ENCODE measurements at places on chromosomes 2 and 18.

DNA sequence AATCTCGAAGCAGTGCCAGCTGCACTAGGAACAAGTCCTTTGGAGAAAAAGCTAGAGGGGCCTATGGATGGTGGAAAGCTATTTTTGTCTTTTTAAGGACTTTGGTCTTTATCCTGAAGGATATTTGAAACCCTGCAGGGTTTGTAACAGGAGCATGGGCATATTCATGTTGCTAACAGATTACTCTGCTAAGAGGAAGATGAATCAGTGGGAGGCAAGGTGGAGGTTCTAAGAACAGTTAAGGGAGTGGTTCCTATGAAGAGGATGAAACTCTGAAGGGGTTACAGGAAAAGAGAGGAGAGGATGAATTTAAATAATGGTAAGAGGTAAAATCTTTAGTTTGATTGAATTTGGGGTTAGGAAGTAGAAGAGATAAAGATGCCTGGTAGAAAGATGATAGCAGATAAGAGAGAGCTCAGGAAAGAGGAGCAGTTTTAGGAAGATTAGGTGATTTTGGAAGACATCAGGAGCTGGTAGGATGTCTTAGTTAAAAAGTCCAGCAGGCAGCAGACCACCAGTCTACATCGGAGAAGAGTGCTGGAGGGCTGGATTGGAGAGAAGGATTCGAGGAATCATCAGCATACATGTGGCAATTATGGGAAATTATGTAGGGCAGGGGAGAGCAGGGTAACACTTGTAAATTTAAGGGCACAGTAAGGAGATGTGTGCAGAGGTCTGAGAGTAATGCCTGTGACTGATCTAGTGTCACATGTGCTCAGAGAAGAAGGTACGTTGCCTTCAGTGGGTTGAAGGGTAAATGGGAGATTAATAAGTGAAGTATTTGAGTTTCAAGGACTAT lies 39.3 kb upstream of the C1GALT1C1L start:
- DNase-seq = no peak

- no peak for DNase-seq
Measured at GRCh38 chr2:963876-964275, 13.2 kb downstream of the SNTG2 start.

DNA sequence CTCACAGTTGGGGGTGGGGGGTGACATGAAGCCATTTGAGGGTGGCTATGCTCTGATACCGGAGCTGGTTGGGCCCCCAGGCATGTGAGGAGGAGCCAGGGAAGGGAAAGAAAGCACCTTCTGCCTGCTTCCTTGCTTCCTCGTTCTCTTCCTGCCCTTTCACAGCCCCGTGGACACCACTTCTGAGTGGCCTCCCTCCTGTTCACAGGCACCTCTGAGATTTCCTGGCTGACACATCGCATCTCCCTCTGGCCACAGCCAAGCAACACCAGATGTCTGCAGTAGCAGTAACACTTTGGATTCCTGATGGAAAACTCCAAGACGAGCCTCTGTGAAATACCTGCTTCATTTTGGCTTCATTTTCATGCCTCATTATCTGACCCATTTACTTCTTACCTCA lies 64.7 kb upstream of the ST3GAL5 start:
- no peak for DNase-seq

- no peak for DNase-seq
Measured at GRCh38 chr2:40095000-40095399, 315.9 kb upstream of the THUMPD2 start.

DNA sequence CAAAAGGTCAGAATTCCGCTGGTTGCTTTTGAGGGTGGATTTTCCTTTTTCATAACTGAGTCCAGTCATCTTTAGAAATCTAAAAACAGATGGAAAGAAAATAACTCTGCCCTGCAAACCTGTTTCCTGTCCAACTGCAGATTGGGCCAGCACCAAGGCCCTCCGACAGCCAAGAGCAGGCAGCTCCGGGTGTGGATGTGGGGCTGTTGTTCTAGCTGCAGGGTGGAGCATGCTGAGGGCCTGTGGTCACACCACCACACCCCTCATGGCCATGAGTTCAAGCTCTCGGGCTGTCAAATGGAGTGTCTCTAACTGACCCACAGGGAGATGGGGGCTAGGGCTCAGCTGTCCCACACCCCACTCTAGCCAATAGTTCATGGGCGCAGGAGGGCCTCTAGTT lies 69.3 kb upstream of the BZW1 start:
- no peak for DNase-seq

- no peak for DNase-seq
Measured at GRCh38 chr2:43325107-43325811, 98.9 kb upstream of the ZFP36L2 start.

DNA sequence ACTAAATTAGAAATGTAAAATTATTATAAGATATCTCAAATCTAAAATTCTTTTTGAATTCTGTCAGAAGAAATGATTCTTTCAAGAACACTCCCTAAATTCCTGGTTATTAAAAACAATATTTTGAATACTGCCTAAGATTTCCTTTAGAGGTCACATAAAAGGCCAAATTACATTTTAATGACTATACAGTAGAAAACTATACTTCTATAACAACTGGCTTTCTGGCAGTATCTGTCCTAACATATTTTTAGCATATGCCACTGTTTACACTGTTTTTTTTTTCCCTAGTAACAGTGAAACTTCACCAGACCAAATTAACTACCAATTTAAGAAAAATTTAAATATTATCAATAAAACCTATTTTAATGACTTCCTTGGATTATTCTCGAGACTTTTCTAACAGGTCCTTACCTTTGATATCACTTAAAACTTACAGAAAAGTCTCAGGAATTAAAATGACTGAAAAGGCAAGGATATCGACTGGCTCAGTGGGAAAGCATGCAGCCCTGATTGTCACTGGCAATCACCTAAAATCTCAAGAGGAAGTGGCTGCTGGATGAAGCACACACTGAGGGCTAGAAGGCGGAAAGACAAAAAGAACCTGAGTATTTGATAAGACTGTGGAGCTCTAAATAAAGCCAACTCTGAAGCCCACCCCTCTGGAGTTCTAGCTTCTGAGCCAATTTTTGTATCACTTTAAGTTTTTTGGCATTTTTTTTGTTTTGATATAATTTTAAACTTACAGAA lies 59.6 kb downstream of the SPIRE1 start:
- DNase-seq = no peak
